A549 (cell line): ENCODE measurements at places on chromosomes 5 and 9.
A peak's percentile ranks its signal among the peaks of the same experiment; 100 is the strongest.

DNA sequence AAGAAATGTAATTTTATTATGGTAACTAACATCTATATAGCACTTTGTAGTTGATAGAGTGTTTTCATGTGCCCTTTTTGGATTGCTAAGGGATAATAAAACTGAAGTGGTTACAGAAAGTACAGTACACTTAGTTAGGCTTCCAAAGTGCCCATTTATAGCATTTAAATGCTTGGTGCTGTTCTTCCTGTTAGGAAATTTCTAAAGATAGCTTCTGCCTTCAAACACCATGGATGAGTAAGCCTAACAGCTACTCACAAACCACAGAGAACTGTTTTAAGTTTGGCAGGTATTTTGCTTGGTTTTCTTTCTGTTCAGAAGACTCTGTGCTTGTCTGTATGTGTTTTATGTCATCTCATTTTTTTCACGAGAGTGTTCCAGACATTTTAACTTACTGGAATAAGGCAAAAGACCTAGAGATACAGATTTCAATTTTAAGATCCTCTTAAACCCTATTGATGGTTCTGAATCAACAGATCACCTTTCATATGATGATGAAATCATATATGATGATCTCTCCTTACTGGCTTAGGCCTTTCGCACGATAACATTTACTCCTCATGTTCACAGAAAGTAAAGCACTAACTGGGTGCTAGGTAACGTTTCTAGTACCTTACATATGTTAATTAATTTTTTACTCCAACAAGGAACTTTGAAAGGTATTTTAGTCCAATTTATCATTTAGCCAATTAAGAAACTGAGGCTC lies 4.4 kb downstream of the RIMOC1 start:
- no peak for DNase-seq

GRCh38 chr9:77587851-77588250 lies 60.3 kb downstream of the GNA14 start:
- no peak for DNase-seq

- peak; percentile 93 for DNase-seq
These were observed 5.8 kb downstream of the PTCH1 start for GRCh38 chr9:95510709-95511615.

- DNase-seq, result no peak
These were observed 7.3 kb downstream of the IRX1 start for GRCh38 chr5:3602785-3603502.

GRCh38 chr5:139690064-139690802 lies 42.1 kb downstream of the CXXC5 start:
- DNase-seq, result peak; percentile 35
